ENCODE measurements at places on chromosomes 7 and 10. TPM values are rescaled to one million over a fixed set of nuclear protein-coding genes. Genes with fewer than 3 reads are reported as not detected.

OPN4 gene
- 1.5 TPM for total RNA-seq

C7orf57 gene
- total RNA-seq = not detected

GIMAP5 gene
- 41.6 TPM for total RNA-seq

ABCC2 gene
- 1.3 TPM for total RNA-seq

CCDC3 gene
- 28.1 TPM for total RNA-seq

C10orf90 gene
- total RNA-seq = 1.1 TPM

HOXA11 gene
- total RNA-seq = 1.8 TPM

FFAR4 gene
- 5.8 TPM for total RNA-seq

PPP1R3A gene
- total RNA-seq = not detected

TUBAL3 gene
- total RNA-seq = 0.57 TPM

ZPBP gene
- not detected for total RNA-seq

PRXL2A gene
- 775 TPM for total RNA-seq

LMTK2 gene
- total RNA-seq = 15.4 TPM

MORN4 gene
- total RNA-seq = 5.1 TPM

PDK4 gene
- total RNA-seq = 1,374 TPM

RAPGEF5 gene
- total RNA-seq = 49.5 TPM

SCIN gene
- 11.9 TPM for total RNA-seq

ZNF487 gene
- total RNA-seq = 7.2 TPM

ITPRID1 gene
- not detected for total RNA-seq

PAX4 gene
- total RNA-seq = not detected

SLC13A4 gene
- 0.17 TPM for total RNA-seq

CHAT gene
- total RNA-seq = not detected

FOXP2 gene
- total RNA-seq = 20.1 TPM

NXPH1 gene
- total RNA-seq = not detected

IL2RA gene
- 2.4 TPM for total RNA-seq

GPR22 gene
- not detected for total RNA-seq

STN1 gene
- total RNA-seq = 25.7 TPM

ERCC6 gene
- 12.7 TPM for total RNA-seq

PNLIP gene
- not detected for total RNA-seq

HTRA1 gene
- 383 TPM for total RNA-seq

ZNF239 gene
- 3.6 TPM for total RNA-seq

SKIDA1 gene
- 0.85 TPM for total RNA-seq

COL1A2 gene
- total RNA-seq = 374 TPM

OR2A42 gene
- not detected for total RNA-seq

AKR1B15 gene
- total RNA-seq = 2.0 TPM

GHRHR gene
- total RNA-seq = not detected

CD36 gene
- 2,701 TPM for total RNA-seq

CTTNBP2 gene
- total RNA-seq = 10.1 TPM

CFAP70 gene
- total RNA-seq = 3.9 TPM

LIPF gene
- 0.75 TPM for total RNA-seq

ACTL6B gene
- not detected for total RNA-seq

TMEM139 gene
- 11.9 TPM for total RNA-seq

ENKUR gene
- not detected for total RNA-seq

PPP1R17 gene
- total RNA-seq = not detected

TFPI2 gene
- 1.2 TPM for total RNA-seq

INPP5A gene
- 31.6 TPM for total RNA-seq

KIAA1549 gene
- total RNA-seq = 1.0 TPM

CPEB3 gene
- 4.8 TPM for total RNA-seq

SNCG gene
- total RNA-seq = 205 TPM

KIAA1217 gene
- 91.6 TPM for total RNA-seq

NKX2-3 gene
- total RNA-seq = not detected

All from subcutaneous adipose tissue (tissue), 4 donors.